ENCODE measurements at places on chromosomes 2 and 18.

DNA sequence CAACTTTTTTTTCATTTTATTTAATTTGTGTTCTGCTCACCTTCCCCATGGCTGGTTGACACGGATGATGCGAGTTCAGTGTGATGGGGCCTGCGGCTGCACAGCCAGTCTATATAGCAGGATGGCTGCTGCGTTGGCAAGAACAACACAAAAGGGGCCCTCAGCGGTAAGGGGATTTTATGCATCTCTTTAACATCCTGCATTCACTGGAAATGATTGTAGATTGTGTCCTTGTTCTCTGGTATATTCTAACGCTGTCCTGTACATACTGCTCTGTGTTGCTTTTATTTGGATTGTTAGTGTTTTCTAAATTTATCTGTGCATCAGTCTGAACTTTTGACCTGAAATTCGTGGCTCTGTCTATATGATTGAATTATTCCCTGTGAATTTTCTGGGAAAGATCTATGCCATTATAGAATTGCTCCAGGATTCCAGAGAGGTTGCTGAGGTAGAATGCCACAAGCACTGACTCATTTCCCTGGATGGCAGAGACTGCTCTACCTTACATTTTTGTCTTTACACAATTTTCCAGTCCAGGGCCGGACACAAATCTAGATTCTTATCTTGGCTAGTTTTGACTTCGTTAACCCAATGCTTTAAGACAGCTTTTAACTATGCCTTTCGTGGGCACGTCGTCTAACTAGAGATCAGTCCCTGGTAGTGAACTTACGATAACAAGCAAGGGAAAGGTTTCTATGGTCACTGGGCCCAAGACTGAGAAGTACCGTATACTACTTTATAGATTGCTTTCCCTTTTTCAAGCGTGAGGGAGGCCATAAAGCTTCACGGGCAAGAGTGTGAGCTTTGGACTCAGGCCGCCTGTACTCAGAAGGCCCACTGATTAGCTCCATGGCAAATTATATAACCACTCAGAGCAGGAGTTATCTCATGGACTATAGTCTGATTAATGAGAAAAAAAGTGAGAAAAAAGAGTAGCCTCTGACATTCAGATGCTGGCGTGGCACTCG lies at the start of gene CRYGC:
CRYGC (minus strand) TSS at position 85 of the 968 bp plus-strand sequence; CDS start at position 49, 36 bp downstream.
- no peak for DNase-seq

- DNase-seq = no peak
Observed at GRCh38 chr18:9323750-9324445, 10.7 kb upstream of the TWSG1 start.

GRCh38 chr2:11827547-11827946 lies 81.1 kb downstream of the LPIN1 start:
- no peak for DNase-seq

DNA sequence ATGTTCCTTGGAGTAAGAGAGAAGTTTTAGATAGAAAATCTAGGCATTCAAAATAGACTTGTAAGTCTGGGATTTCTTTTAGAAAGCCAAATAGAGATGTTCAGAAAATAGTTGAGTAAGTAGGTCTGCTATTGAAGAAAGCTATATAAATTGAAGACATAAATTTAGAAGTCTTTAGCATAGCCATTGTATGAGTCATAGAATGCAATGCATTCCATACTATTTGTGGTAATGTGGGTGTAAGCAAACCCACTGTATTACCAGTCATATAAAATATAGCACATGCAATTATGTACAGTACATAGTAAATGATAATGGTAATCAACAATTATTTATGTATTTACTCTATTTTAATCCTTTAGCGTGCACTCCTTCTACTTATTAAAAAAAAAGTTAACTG lies 14.1 kb downstream of the MC4R start:
- no peak for DNase-seq

DNA sequence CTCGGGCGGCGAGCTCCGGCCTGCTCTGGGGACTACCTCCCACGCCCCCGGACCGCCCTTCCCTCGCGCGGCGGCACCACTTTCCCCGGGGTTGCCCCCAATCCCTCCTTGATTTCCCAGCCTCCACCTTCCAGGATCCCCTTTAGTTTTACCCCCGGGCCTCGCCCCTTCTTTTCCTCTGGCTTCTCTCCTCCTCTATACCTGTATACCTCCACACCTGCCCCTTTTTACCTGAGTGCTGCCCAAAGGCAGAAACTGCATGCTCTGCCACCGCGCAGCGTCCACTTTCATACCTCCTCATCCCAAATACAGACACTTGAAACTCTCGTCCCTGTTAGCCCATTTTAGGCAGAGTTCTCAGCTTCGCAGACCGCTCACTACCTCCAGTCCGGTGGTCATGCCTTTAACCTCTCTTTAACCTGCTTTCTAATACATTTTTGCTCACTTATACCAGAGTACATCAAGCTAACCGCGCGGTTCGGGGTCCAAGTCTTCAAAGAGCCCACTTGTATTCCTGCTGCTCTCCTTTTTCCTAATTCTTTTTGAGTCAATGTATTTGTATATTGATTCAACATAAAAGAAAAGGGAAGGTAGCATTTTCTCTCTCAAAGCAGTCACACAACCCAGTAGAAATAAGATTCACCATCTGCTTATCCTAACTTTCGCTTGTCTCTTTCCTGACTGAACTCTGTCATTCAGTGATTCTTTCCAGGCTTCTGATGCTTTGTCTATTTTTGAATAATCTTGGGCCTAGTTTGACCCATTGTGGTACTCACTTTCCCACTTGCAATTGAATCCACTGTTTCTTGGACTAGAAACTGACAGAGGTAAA lies 901 bp downstream of the SPOPL start:
- no peak for DNase-seq

- DNase-seq = no peak
Observed at GRCh38 chr2:105770149-105770548, 25.4 kb downstream of the NCK2 start.

GRCh38 chr2:241553512-241553830 lies 5.1 kb upstream of the BOK start:
- DNase-seq = no peak

All from upper lobe of right lung (tissue), 1 donor.